Activated naive CD8-positive, alpha-beta T cell treated with anti-CD3 and anti-CD28 coated beads for 36 hours (primary cell): ENCODE measurements at places on chromosomes 3 and 15.

DNA sequence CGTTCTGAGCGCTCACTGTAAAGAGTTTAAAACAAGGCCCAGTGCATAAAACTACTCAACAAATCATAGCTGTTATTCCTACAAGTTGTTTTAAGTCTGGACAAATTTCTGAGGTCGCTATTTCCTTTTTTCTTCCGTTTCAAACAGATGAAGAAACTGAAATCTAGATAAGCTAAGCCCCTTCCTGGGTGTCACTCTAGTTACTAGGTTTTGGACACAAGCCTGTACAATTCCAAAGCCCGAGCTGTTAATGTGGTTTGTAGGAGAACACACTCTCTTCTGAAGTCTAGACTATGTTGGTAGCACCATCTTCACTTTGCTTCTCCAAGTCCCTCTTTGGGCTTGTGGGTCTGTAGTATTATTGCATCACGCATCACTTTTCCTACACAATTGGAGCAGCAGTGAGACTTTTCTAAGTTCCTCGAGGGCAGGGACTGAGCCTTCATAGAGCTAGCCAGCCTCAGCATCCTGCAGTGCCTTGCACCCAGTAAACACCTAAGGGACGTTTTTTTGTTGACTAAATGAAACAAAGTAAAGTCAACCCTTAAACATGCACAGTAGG is 142.6 kb upstream of the PROK2 start:
- no peak for DNase-seq

DNA sequence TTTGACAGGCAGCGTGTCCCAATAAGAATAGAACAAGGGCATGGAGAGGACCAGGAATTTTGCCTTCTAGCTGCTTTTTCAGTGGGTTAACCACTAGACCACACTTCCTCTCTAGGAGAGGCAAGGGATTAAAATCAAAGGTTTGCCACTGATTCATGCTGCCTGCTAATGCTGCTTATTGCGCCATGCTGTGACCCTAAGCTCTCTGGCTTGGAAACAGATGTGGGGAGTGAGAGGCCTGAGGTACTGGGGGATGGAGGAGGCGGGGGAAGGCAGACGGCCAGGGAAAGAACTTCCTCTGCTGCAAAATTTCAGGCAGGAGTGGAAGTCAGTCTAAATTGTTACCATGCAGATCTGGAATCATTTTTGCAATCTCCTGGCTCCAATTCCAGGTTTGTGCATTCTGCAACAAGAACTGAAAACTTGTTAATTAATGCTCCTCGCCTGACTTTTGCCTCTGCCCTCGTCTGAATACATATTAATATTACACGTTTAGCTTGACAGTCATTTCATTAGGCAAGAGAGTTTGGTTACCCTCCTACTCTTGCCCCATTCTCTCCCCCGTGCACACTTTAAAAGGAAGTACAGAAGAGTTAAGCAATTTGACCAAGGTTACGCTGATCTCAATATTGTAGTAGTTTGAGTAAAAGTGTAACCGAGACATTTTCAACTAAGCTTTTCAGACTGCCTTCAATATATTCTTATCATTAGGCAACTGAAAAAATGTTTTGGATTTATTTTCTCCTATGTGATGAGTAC is 121.7 kb upstream of the SPRED1 start:
- no peak for DNase-seq

GRCh38 chr3:136644212-136644611 is 108.0 kb downstream of the STAG1 start:
- DNase-seq: no peak

GRCh38 chr3:86771741-86772512 is 219.0 kb downstream of the VGLL3 start:
- no peak for DNase-seq

GRCh38 chr3:159977295-159977694 is 11.3 kb upstream of the IL12A start:
- DNase-seq: no peak

- DNase-seq: no peak
Measured at GRCh38 chr15:37618353-37618752, 316.1 kb upstream of the TMCO5A start.

GRCh38 chr3:37477711-37478487 is 303.5 kb upstream of the LRRFIP2 start:
- DNase-seq: no peak

DNA sequence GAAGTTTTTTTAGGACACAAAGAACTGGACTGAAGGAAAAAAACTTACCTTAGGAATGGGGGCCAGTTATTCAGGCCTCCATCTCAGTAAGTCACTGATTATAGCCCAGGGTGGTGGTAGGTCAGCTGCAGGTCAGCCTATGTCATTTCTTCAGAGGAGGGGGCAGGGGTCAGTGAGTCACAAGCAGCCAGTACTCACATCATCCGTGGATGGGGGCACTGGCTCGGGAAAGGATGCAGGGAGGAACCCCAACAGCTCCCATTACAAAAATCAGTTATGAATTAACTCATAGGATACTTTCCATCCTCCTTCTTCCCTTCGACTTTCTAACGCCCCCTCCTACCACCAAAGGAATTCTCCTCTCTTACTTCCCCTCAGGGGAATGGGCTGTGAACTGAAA is 578.3 kb downstream of the PDCD6IP start:
- DNase-seq: no peak

GRCh38 chr3:56923526-56924224 is 121.9 kb upstream of the ARHGEF3 start:
- no peak for DNase-seq

- DNase-seq: no peak
Measured at GRCh38 chr3:163916596-163917560, 1161.4 kb downstream of the SI start.

- no peak for DNase-seq
Measured at GRCh38 chr15:89150762-89151664, 62.8 kb downstream of the ABHD2 start.

- DNase-seq: no peak
Measured at GRCh38 chr3:61300006-61300380, 48.7 kb upstream of the FHIT start.

GRCh38 chr15:78024519-78024870 is 53.0 kb downstream of the TBC1D2B start:
- no peak for DNase-seq

DNA sequence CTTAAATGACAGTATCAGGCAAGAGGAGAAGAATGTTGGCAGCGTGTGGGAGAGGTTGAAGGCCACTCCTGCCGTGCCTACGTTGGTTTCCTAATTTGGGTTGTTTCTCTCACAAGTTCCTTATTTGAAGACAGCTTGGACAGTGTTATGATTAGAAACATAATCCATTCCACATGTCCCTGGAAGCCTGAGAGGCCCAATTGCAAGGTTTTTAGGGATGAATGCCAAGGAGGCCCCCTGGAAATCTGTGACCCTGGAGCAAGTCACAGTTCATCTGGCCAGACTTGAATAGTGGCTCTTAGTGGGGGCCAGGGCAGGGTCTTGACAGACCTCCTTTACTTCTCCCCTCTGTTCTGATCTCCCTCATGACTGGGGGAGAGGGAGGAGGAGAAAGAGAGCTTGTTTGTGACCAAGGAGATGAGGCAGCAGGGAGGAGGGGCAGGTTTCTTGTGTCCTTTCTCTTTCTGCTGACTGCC is 584.4 kb upstream of the TBL1XR1 start:
- no peak for DNase-seq

DNA sequence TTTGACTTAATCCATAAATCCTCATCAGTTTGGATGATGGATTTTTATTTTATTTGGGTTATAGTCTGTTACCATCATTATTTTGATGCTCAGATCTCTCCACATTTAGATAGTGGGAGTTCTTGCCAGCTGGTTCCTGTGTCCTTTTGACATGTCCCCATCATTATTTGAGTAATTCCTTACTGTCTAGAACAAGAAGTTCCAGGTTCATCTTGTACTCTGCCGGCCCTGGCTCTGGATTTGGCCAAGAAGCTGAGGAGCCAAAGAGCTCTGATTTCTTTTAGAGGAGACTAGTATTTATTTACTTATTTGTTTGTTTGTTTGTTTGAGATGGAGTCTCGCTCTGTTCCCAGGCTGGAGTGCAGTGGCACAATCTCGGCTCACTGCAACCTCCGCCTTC is 54.3 kb downstream of the PTPRG start:
- no peak for DNase-seq

DNA sequence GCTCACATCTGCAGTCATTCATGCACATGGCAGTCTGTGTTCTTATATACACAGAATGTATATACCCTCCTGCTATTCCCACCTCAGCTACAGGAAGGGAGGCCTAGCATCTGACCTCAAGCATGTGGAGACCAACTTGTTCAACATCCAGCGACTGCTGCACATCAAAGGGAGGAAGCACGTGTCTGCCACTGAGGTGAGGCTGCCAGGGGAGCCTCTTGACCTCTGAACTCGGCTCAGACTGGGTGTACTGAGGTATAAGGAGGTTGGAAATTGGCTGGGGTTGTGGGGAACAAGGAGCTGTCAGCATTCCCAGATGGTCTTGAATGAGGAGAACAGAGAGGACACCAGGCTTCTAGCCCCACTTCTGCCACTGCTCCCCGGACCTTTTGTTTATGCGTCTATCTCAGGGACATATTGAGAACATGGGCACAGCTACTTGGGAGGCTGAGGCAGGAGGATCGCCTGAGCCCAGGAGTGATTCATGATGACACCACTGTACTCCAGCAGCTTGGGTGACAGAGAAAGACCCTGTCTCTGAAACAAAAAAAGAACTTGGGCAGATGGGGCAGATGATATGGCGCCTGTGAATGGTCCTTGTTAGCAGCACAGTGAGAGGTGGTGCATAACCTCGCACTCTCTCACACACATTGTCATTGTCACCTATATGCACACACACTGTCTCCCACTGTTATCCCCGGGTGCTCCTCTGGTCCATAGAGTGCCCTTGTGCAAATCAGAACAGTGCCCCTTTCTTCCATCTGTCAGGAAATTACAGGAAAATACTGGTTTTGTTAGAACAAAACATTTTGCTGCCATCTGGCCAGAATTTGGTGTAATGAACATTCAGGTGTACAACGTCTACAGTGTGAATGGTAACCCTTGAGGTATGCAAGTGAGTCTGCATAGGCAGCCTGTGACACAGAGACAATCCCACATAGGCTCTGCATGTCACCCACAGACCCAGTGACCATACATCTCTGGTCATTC is 5.4 kb downstream of the VILL start:
- DNase-seq: no peak

- DNase-seq: no peak
Measured at GRCh38 chr15:41254560-41254959, 23.5 kb downstream of the CHP1 start.

GRCh38 chr3:159895430-159895829 is 93.2 kb upstream of the IL12A start:
- no peak for DNase-seq

DNA sequence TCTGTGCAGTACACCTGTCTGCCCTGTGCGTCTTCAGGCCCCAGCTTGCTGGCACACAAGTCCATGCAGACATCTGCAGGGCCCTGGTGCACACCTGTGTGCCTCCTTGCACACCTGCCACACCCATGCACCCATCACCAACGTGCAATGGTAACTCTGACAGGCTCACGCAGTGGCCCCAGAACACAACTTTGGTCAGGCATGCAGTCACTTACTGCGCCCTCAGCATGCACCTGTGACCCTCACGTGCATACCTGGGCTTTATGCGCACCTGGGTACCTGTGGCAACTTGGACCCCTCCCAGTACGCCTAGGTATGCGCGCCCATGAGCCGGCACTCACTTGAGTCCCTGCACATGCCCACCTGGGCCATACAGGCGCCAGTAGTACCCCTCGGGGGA is 1.7 kb downstream of the PLXND1 start:
- DNase-seq: no peak

- peak; percentile 24 for DNase-seq
Measured at GRCh38 chr3:69288161-69288895, 97.6 kb downstream of the FRMD4B start.

DNA sequence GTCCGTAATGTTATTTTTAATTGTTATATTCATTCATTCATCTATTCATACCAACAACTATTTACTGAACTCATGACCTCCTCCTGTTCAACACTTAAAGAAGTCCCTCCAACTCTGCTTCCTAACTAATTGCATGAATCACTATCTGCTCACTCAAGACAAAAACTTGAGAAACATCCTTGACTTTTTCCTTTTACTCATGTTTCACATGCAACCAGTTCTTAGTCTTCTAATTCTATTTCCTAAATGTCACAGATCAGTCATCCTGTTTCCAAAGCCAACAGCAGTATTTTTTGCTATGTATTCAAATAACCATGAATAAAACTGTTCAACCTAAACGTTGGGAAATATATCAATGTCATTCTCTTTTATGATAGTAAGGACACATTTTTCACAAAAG is 124.6 kb upstream of the GBE1 start:
- no peak for DNase-seq

GRCh38 chr15:49135911-49136310 is 19.5 kb downstream of the COPS2 start:
- no peak for DNase-seq

GRCh38 chr3:158794936-158795518 is 6.8 kb upstream of the MFSD1 start:
- no peak for DNase-seq

- peak; percentile 65 for DNase-seq
Measured at GRCh38 chr3:196837819-196838420, 29.8 kb upstream of the SENP5 start.

DNA sequence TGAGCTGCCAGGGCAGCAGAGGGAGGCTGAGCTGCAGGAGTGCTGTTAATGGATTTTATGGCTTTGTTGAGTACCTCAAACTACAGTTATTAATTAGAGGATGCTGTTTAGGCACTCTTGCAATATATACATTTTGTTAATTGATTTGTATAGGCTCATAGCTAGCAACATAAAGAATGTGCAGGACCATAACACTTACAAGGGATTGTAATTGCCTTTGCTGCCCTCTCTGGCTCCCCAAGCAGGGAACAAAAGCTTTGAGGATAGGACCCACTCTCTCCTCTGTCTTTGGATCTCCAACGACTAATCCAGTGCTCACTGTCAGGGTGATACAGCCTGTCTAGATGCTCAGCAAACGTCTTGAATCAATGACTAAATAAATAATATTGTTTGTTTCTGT is 1.2 kb upstream of the CLSTN2 start:
- no peak for DNase-seq

- DNase-seq: no peak
Measured at GRCh38 chr3:131216801-131217200, 164.8 kb upstream of the NUDT16 start.

DNA sequence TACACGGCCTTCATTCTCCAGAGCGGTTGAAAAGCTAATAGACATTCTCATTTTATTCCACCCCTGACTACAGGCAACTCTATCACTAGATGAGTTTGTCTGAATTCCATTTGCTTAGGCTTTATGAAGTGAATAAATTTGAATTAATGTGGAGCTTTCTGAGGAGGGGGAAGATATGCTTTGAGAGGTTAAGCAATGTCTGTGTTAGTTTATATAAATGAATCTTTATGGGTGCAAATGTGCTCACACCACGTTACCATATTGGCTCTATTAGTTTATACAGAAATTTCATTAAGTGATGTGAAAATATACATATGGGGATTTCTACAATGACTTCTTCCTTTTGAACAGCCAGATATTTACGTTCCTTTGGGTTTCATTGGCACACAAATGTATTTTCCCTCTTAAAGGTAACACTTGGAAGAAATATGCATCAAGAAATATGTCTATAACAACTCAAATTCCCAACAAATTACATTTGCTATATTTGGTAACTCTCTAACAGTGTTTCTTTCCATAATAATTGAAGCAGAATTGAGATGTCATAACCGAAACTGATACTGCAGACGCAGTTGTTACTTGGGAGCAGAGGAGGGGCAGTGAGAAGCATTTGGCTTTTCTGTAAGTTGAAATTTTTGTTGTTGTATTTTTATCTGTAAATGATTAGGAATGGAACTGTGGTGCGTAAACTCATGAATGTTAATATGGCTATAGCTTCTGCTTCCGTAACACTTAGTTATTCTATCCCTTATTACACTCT is 359.4 kb downstream of the CACNA2D3 start:
- DNase-seq: no peak

GRCh38 chr3:106699122-106699521 is 678.1 kb upstream of the CCDC54 start:
- DNase-seq: no peak

- no peak for DNase-seq
Measured at GRCh38 chr3:8518138-8518537, 16.5 kb downstream of the LMCD1 start.
